ENCODE measurements at places on chromosomes 7 and 10. TPM values are rescaled to one million over a fixed set of nuclear protein-coding genes. Genes with fewer than 3 reads are reported as not detected.

The GRM3 gene
- not detected for total RNA-seq

The LIPK gene
- not detected for total RNA-seq

The GNAI1 gene
- total RNA-seq: 22.5 TPM

The INMT gene
- not detected for total RNA-seq

The GJD4 gene
- not detected for total RNA-seq

The CEP41 gene
- 14.4 TPM for total RNA-seq

The PCLO gene
- 3.8 TPM for total RNA-seq

The TCF7L2 gene
- total RNA-seq: 5.7 TPM

The C7orf57 gene
- total RNA-seq: not detected

The NEBL gene
- 3.2 TPM for total RNA-seq

The HSPB1 gene
- 226 TPM for total RNA-seq

The PRKAR2B gene
- 18.9 TPM for total RNA-seq

The COL17A1 gene
- 2.3 TPM for total RNA-seq
